ENCODE measurements at places on chromosomes 6 and 20.

DNA sequence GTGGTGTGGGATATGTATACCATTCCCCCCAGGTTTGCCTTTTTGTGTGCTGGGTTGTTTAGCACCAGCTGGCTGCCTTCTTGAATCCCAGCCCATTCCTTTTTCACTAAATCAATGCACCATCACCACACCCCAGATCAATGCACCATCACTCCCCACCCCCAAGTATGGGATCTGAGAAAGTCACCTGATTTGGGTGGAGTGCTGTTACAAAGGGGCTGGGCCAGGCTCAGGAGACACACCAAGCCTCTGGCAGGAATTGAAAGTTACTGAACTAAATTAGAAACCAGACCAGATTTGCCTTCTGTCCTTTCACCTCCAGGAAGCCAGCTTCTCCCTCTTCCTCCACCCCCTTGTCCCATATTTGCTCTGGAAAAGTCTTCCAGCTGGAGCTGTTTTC, 19.6 kb upstream of the PKHD1 start:
- DNase-seq = no peak

GRCh38 chr20:5180421-5180820, 53.6 kb downstream of the CDS2 start:
- no peak for DNase-seq

GRCh38 chr6:111711984-111712752, 106.5 kb upstream of the TRAF3IP2 start:
- DNase-seq = no peak

DNA sequence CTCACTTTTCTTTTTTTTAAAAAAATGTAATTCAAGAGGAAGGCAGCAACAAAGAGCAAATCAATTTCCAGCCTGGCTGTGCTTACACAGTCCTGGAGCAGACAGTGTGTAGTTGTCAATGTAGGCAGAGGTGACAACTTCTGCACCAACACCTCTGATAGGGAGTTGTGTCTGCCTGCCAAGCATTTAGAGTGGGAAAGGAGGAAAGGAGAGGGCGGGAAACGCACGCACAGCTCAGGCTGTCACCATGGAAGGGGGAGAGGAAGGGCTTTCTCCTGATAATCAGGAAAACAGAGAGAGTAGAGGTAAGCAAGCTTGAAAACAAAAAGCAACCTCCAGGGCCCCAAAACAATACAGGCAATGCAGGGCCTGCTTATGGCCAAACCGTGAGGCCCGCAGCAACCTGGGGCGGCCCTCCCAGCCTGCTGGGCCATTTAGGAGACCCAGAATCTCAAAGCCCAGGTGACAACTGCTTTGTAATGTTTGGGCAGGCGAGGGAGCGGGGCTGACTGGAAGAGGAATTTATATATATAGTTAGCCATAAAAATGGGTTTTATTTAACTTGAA, 41.5 kb upstream of the GFOD1 start:
- no peak for DNase-seq

DNA sequence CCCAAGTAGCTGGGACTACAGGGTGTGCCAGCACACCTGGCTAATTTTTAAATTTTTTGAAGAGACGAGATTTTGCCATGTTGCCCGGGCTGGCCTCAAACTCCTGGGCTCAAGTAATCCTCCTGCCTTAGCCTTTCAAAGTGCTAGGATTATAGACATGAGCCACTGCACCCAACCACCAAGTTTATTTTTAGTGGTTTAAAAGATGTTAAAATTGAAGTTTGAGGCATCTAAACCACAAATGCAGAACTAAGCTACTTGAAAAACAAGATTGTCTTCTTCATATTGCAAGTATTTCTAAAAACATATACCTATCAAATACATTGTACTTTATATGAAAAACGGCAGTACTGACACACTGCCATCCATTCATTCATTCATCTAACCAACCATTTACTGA, 31.6 kb downstream of the WASF1 start:
- no peak for DNase-seq

Measured in body of pancreas (tissue), 4 donors.